ENCODE measurements at places on chromosomes 12 and 14.

GRCh38 chr14:104794993-104795780 lies at the start of gene AKT1:
Gene AKT1 (minus strand): TSS chr14:104795748. CDS start chr14:104792643, 3,105 bp downstream.
- DNase-seq: no peak

GRCh38 chr14:38790916-38791315 lies 312.1 kb downstream of the SEC23A start:
- no peak for DNase-seq

DNA sequence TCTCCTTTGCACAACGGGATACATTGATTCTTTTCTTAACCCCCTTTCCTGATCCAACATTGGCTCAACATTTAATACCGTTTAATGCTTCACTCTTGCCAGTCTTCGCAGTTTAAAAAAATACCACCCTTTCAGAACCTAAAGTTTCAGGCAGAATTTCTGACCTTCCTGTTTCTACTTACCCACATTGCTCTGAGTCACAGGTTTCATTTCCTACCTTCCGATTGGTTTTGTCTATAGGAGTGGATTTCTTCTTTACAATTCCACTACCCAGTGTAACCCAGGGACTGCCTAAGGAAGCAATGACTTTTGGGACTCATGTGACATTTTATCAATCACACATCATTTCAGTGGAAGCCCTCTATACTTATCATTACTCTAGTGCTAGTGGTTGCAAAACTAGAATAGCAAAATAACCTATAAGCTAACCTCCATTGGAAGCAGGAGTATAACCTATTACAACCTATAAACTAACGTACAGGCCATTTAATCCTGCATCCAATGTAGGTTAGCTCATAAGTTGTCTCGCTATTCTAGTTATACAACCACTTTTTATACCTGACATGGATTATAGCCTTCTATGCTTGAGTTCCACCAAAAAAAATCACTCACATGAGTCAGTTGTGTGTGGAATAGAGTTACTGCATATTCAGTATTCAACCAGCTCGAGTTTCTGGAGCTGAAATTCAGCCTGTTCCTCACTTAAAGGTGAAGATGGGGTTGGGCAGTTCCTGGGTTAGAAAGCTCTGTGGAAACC lies 64.9 kb upstream of the KITLG start:
- no peak for DNase-seq

DNA sequence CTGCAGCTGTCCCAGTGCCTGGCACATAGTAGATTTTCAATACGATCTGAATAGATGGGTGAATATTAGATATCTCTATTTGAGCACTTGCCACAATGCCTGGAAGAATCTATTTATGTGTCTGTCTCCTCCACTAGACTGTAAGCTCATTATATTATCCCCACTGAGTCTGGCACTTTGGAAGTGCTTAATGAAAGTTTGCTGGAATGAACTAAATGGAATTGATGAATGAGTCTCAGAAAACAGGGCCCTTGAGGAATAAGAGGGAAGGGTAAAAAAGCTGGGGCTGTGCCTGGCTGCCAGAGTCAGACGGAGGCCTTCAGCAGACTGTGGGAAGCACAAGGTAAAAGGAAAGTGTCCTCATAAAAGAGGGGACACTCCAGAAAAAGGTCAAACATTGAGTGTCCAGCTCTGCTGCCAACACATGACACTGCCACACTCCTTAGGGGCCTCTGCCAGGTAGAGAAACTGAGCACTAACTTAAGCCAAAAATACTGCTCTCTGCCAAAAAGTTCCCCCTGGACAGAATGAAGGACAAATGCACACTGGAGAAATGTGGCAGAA lies 39.3 kb downstream of the GLT8D2 start:
- DNase-seq: no peak

DNA sequence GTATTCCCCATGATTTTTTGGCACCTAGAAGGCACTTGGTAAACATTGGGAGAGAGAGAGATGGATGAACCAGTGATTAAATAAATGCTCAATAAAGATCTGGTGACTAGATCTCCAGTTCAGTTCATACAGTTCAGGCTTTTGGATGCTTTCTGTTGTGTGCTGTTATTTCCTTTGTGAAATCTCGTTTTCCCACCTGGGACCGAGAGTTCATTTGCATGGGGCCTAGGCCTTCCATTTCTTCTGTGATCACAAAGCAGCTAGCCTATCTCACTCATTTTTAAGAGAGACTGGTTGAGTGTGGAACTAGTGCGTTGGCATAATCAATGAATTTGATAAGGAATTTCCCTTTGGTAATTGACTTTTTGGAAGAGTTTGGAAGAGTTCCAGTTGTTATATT lies 104.0 kb downstream of the VRK1 start:
- DNase-seq: no peak

- no peak for DNase-seq
Observed at GRCh38 chr12:83827193-83827592, 1085.4 kb downstream of the SLC6A15 start.

GRCh38 chr14:102914474-102915291 lies 7.8 kb upstream of the AMN start:
- no peak for DNase-seq

DNA sequence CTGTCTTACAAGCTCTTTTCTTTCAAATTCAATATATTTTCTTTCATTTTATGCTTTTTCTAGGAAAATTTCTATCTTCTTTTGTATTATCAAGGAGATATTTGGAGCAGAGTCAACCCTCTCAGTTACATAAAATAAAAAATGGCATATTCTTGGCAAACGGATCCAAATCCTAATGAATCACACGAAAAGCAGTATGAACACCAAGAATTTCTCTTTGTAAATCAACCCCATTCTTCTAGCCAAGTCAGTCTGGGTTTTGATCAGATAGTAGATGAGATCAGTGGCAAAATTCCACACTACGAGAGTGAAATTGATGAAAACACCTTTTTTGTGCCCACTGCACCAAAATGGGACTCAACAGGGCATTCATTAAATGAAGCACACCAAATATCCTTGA lies 20.6 kb downstream of the PIK3C2G start:
- no peak for DNase-seq

DNA sequence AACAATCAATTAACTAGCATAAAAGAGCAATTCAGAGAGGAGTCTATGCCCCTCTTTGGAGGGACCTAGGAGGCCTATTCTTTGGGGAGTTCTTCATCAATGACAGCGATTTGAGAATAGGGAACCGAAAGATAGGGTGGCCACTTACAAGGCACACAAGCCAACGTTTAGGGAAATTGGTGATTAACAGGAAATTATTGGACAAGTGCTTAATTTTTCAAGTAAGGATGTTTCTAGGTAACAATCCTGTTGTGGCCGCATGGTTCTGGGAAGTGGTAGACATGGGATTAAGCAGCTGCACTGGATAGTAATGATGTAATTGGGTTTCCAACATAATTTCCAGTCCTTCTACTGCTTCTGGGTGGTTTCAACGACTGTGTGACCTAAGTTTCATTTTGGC lies 83.2 kb downstream of the HMGA2 start:
- no peak for DNase-seq

DNA sequence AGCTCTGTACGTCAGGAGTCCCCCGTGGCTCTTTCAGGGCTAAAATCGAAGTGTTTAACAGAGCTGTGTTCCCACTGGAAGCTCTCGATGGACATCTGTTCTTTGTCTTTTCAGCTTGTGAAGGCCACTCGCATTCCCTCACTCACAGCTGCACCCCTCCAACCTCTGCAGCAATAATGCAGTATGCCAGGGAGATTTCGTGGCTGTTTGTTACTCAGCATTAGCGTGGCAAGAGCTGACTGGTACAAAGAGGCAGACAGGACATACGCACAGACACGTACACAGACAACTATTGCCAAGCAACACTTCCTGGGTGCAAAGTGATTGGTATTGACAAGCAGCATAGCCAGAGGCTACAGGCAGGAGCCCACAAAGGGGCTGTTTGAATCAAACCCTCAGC lies 11.8 kb upstream of the FBXO21 start:
- DNase-seq: no peak

GRCh38 chr12:76143343-76144244 lies 59.1 kb upstream of the NAP1L1 start:
- DNase-seq: no peak

- DNase-seq: no peak
Observed at GRCh38 chr14:20792556-20792955, 10.1 kb downstream of the RNASE1 start.

DNA sequence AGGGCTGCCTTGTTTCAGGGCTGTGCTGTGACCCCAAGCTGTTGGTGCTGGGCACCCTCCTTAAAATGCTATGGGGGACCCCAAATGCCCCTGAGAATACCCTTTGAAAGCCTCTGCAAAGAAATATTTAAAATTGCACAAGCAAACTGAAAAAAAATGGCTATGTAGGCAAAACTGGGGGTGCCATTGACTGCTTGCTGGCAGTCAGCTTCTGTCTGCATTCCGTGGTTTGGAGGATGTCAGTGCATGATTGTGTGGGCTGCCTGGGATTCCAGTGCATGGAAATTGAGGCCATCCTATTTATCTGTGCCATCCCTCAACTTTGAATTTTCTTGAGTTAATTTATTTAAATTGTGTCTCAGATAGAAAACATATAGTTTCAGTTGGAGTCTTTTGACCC lies 113.7 kb upstream of the RTL1 start:
- DNase-seq: no peak

DNA sequence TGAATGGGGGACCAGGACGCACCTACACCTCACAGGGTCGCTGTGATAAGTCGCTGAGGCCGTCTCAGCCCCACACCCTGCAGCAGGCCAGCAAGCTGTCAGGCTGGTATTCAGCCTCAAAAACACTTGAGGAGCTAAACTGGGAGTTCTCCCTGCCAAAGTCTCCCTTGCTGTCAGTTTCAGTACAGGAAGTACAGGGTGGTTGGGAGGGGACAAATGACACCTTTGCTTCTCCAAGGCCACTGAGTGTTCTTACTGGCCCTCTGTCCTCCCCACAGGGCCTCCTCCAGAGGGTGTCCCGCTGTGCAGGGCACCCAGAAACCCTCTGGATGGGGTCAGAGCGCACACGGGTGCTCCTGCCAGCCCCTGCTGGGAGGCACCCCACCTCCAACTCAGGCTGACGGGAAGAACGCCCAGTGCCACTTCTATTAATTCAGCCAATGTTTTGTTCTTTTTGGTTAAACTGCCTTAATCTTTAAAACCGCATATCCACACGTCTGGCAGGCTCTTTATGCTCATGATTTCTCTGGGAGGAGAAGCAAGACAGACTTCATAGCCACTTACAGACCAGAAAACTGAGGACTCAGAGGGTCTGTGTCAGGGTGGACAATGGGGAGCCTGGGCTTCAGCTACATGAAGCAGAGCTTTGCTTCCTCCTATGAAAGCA lies 75.9 kb downstream of the ITPK1 start:
- DNase-seq: no peak

DNA sequence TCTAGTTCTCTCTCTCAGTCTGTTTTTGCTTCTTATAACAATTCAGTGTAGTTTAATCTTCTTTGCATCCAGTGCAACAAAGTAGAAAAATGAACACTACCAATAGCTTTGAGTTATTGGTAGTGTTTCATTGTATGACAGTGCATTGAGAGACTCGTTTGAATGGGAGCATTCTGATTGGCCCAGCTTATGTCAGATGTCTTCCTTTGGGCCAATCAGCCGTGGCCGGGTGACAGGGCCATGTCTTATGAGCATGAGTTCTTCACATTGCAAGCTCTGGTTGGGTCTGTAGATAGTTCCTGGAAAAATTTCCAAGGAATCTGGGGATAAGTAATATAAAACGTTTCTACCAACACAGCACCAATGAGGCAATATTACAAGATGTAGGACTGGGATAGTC lies 36.5 kb downstream of the GYS2 start:
- no peak for DNase-seq

DNA sequence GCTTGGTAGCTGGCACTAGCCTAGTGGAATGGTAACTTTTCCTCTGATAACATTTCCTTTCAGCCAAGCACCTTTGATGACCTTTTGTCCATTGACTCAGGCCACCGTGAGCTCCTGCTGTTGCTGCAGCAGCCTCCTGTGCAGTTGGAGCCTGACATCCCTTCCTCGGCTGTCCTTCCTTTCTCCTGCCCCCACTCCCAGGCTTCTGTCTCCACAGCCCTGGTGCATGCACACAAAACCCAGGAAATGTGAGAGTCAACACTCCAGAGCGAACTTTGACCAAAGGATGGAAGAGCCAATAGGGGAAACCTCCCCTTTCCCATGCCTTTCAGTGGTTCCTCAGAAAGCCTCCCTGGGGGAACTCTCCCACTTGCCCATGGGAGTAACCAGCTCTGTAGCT lies 115.0 kb downstream of the TMEM260 start:
- DNase-seq: no peak

GRCh38 chr12:66002812-66003211 lies 127.7 kb downstream of the LLPH start:
- no peak for DNase-seq

- no peak for DNase-seq
Observed at GRCh38 chr12:45598761-45599160, 130.7 kb upstream of the ARID2 start.

- no peak for DNase-seq
Observed at GRCh38 chr12:47868041-47868440, 36.8 kb downstream of the VDR start.

- DNase-seq: no peak
Observed at GRCh38 chr12:104356231-104357115, 52.9 kb downstream of the EID3 start.

GRCh38 chr12:563787-564298 lies 99.4 kb downstream of the NINJ2 start:
- DNase-seq: no peak

DNA sequence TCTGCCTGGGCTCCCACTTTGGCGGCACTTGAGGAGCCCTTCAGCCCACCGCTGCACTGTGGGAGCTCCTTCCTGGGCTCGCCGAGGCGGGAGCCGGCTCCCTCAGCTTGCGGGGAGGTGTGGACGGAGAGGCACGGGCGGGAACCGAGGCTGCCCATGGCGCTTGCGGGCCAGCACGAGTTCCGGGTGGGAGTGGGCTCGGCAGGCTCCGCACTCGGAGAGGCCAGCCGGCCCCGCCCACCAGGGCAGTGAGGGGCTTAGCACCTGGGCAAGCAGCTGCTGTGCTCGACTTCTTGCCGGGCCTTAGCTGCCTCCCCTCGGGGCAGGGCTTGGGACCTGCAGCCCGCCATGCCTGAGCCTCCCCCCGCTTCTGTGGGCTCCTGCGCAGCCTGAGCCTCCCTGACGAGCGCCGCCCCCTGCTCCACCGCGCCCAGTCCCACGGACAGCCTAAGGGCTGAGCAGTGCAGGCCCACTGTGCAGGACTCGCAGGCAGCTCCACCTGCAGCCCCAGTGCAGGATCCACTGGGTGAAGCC lies 44.6 kb downstream of the R3HDM2 start:
- no peak for DNase-seq

DNA sequence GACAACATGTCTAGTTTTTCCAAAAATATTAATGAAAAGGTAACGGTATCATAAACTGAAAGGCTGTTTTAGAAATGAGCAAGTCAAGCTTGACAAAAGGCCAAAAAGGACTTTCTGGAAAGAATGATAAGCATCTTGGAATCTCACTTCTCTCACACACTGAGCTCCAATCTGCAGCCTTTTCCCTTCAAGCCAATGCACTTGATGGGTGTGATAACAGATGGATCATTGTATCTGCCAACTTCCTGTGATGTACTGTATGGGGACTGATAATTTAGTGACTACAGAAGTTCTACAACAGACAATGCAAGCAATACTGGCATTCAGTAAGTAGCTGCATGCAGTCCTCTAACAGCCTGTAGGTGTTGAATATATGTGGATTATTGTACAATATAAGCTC lies 147.1 kb downstream of the MED13L start:
- no peak for DNase-seq

All from activated CD4-positive, alpha-beta T cell treated with anti-CD3 and anti-CD28 coated beads for 24 hours (primary cell).